Myocyte (in vitro differentiated cells): ENCODE measurements at places on chromosomes 12 and 14. TPM values are rescaled to one million over a fixed set of nuclear protein-coding genes. Genes with fewer than 3 reads are reported as not detected.
A peak's percentile ranks its signal among the peaks of the same experiment; 100 is the strongest.

GRCh38 chr12:114166362-114166761 is 200.2 kb upstream of the RBM19 start:
- no peak for DNase-seq

GRCh38 chr14:51867741-51868140 is 7.3 kb downstream of the GNG2 start:
- DNase-seq = no peak

- DNase-seq = peak; percentile 57
These were observed 114.2 kb downstream of the PCNX1 start for GRCh38 chr14:71021347-71022011.

GRCh38 chr12:49451468-49452259 is 84.4 kb downstream of the SPATS2 start:
- DNase-seq = no peak

DNA sequence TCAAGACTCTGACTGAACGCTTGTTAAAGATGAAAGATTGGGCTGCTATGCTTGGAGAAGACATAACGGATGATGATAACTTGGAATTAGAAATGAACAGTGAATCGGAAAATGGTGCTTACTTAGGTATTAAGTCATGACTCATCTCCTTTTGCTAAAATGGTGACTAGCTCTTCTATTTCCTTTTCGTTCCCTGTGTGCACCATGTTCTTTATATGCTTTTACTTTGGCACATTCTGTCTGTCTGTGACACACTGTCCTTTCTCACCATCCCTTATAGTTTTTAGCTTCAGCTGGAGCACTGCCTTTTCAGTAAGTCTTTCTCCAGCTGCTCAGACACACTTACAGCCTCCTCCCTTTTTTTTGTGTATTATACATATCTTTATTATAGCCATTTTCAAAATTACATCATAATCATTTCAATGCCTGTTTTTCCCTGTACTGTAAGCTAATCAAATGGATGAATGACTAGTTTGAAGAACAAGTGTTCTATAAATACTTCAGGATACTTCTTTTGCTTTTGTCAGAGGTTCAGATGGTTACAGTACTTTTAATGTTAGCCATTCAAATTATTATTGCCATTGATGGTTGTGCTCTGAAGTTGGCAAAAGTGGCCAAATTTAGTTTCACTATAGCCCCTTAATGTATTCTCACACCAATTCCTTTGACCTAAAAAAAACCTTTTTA is 68.6 kb downstream of the MIA2 start:
- DNase-seq = no peak

- peak; percentile 91 for DNase-seq
These were observed 44.0 kb downstream of the RBMS2 start for GRCh38 chr12:56565510-56566101.

- peak; percentile 96 for DNase-seq
These were observed 6.3 kb upstream of the LTBP2 start for GRCh38 chr14:74618078-74618952.

- no peak for DNase-seq
These were observed 198.0 kb upstream of the SYT1 start for GRCh38 chr12:78666584-78666983.

- no peak for DNase-seq
These were observed 663 bp upstream of the LIN7A start for GRCh38 chr12:80938397-80938796.

DNA sequence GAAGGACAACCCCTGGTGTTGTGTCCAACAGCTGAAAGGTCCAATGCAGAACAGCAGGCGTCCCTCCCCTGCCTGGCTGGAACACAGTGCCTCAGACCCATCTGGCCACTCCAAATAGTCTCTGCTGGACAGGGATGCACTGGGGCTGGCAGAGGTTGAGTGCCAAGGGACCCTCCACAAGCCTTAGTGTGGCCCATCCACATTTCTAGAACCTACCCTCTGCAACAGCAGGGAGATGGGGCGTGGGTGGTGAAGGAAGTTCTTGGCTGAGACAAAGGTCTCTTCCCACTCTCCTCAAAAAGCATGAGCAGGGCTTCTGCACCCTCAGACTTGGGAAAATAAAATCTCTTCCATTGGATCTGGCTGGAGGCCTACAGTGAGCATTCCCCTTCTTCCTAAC is 36.5 kb downstream of the LTBP2 start:
- no peak for DNase-seq

- DNase-seq = no peak
These were observed 13.8 kb upstream of the ZFP36L1 start for GRCh38 chr14:68806526-68807147.

GRCh38 chr14:24838945-24839616 is 205.1 kb upstream of the GZMB start:
- DNase-seq = peak; percentile 60

GRCh38 chr12:75525263-75525662 is 13.9 kb upstream of the KRR1 start:
- DNase-seq = no peak

GRCh38 chr12:126663304-126664094 is 1598.3 kb downstream of the AACS start:
- peak; percentile 8 for DNase-seq

DNA sequence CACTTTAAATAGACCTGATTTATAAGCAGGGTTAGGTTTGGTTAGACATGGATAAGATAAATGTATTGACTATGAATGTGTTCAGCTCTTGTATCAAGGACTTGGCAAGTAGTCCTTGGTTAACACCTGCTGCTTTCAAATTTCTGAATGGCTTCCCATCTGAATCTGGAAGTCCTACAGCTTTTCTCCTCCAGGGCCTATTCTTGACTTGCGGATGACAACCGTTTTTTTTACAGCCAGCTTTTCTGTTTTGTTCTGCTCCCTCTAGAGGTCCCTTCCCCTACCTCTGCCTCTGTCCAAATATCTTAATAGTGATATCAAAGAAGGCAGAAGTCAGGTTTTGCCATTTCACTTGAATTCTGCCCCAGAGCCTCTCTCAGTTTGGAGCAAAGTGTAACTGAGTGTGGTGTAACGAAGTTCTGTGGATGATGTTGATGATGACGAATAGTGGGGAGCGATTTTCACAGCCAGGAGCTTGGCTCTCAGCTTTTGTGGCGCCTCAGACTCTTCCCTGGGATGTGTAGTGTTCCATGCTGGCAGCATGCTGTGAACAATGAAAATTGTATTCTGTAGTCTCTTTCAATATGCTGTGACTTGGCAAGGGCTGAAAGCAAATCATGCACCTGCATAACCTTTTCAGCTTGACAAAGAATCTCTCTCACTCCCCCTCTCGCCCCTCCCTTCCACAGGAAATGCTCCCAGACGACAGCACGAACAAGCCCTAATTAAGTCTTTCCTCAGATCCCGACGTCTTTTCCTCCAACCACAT is 5.0 kb upstream of the SLC4A8 start:
- DNase-seq = peak; percentile 10

DNA sequence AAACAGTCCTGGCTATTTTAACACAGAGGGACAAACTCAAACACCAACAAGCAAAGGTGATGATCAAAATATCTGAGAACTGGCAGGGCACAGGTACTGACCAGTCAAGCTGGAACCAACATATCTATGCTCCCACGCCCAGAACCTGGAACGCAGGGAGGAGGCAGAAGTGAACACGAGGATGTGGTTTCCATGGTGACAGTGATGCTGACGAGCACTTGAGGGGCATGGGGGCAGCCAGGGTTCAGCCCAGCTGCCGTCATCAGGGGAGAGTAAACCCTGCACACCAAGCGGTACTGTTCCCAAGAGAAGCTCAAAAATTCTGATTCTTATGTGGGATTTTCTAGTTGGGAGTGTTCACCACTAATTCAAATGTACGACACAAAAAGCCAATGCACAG is 113.6 kb upstream of the SFSWAP start:
- no peak for DNase-seq

- DNase-seq = no peak
These were observed 25.3 kb downstream of the PAH start for GRCh38 chr12:102891756-102892155.

- no peak for DNase-seq
These were observed 43.4 kb downstream of the PSMA6 start for GRCh38 chr14:35335388-35336092.

DNA sequence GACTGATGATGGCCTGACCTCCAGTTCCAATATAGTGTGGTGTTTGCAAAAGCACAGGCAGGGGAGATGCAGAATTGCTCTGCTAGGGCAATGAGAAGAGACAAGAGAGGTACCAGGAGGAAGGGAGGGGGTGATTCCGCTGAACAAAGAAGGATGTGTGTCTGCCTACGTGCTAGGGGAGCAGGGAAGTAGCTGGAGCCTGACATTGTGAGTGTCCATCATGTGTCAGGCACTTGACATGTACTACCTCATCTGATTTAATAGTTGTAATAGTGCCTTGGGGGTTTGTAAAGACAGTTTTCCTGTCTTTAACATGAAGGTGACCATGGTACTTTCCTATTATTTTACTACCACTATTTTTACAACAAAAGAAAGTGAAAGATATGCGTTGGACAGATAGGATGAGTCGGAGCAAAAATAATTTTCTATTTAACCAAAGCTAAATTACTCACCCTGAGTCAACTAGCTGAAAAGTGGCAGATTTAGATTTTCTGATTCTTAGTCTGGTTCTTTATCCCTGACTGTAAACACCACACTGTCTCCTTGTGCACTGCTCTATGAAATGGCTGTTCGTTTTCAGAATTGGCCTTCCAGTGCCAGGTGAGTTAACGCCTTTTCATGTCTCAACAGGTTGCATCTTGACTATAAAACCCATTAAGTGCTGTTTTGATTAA is 33.7 kb upstream of the TEAD4 start:
- no peak for DNase-seq

GRCh38 chr12:116924558-116925453 is 14.1 kb downstream of the FBXW8 start:
- DNase-seq = peak; percentile 75

- DNase-seq = no peak
These were observed 127.5 kb downstream of the SMOC1 start for GRCh38 chr14:70006699-70007098.

DNA sequence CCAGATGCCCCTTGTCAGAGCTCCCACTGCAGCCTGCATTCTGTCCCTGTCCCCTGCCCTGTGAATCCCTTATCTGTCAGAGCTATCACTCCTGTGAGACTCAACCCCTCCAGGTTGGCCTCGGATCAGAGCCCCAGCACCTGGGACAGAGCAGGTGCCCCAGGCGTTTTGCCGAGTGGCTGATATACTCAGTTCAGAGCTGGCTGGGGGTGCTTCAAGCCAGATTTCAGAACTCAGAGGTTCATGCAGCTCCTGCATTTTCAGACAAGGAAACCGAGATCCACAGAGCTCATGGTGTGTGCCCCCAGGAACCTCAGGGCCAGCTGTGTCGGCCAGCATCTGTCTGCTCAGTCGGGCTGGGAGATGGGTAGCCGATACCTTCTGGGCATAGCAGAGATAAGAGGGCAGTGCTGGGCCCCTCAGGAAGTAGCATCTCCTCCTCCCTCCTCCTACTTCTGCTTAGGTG is 228.0 kb upstream of the RTL1 start:
- no peak for DNase-seq

- DNase-seq = peak; percentile 50
These were observed 1823.6 kb upstream of the FLRT2 start for GRCh38 chr14:83706231-83706954.

- DNase-seq = no peak
These were observed 17.7 kb upstream of the LRP1-AS start for GRCh38 chr12:57164966-57165625.

GRCh38 chr14:38442208-38442607 is 186.3 kb upstream of the CLEC14A start:
- DNase-seq = no peak

GRCh38 chr14:91060351-91061055 is at the start of gene RPS6KA5:
Gene RPS6KA5, minus strand, starts transcription at chr14:91060641. Its CDS starts 207 bp downstream, at chr14:91060434.
- DNase-seq = peak; percentile 100

Gene LUM
- total RNA-seq = 147 and 149 TPM in 2 replicates

Gene TSHR
- total RNA-seq = not detected in 2 replicates

Gene SNW1
- total RNA-seq = 48.4 and 61.5 TPM in 2 replicates

Gene TEX22
- 0.10 and 0.32 TPM in 2 replicates for total RNA-seq

Gene GALNT16
- 2.9 and 4.5 TPM in 2 replicates for total RNA-seq

Gene RHNO1
- total RNA-seq = 23.2 and 24.3 TPM in 2 replicates

Gene KLRD1
- total RNA-seq = under 0.01 and 0.03 TPM in 2 replicates

Gene TSPAN19
- total RNA-seq = not detected in 2 replicates

Gene FITM1
- 144 and 180 TPM in 2 replicates for total RNA-seq

Gene ADCY6
- total RNA-seq = 32.9 and 44.2 TPM in 2 replicates

Gene PRH2
- not detected in 2 replicates for total RNA-seq

Gene SERPINA10
- total RNA-seq = not detected in 2 replicates

Gene MYO1H
- total RNA-seq = not detected in 2 replicates
